ENCODE measurements at places on chromosomes 4 and X.
A peak's percentile ranks its signal among the peaks of the same experiment; 100 is the strongest.

- DNase-seq, result peak; percentile 71
Measured at GRCh38 chr4:8303485-8304281, 34.1 kb downstream of the HTRA3 start.

- DNase-seq, result no peak
Measured at GRCh38 chr4:184362396-184362795, 112.0 kb downstream of the IRF2 start.

GRCh38 chr4:26731351-26732035 lies 129.1 kb upstream of the STIM2 start:
- no peak for DNase-seq

DNA sequence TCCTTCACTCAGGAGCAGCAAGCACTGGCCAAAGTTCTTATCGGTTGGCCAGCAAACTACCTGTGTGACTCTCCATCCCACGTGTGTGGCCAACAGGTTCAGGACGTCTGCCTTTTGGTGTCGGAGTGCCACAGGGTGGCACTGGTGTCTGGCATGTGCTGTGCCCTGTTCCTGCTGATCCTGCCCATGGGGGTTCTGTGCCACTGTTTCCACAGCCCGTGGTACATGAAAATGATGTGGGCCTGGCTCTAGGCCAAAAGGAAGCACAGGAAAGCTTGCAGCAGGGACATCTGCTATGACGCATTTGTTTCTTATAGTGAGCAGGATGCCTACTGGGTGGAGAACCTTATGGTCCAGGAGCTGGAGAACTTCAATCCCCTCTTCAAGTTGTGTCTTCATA lies 4.6 kb upstream of the TLR2 start:
- DNase-seq, result no peak

GRCh38 chr4:140719022-140719421 lies 37.2 kb downstream of the TBC1D9 start:
- DNase-seq, result no peak

- no peak for DNase-seq
Measured at GRCh38 chr4:66048861-66049260, 378.6 kb upstream of the EPHA5 start.

DNA sequence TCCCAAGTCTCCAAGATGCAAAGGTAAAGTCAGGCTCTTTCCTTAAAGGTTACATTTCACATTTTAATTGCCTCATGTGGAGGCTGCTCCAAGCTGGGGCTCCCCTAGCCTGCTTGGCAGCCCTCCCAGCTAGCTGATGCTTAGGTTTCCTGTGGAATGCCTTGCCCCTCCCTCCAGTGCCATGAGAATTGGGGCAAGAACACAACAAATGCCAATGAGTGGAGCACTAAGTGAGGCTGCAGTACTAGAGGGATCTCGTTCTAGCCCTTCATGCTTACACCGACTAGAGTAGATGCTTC lies 597.7 kb downstream of the MID1IP1 start:
- DNase-seq, result no peak

GRCh38 chrX:152632445-152633097 lies 5.1 kb upstream of the GABRQ start:
- DNase-seq, result no peak

Measured in kidney glomerular epithelial cell (primary cell).